ENCODE measurements at places on chromosomes 2 and 18.

DNA sequence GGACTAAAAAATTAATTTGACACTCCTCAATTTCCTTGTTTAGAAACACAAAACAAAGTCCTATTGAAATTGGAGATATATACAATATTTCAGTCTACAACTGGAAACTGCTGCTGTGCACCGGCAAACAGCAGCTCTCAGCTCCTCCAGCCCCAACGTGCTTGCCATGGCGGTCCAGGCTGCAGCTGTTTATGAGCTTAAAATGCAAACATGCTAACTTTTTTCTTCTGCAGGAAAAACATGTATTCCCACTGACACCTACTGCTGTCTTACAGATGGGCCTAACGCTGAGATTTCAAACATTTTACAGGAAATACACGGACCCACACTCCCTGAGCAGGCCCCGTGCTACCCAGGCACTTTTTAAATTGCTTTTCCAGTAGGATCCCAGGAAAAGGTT, 195.5 kb downstream of the BCL11A start:
- no peak for DNase-seq

GRCh38 chr2:214377286-214377624, 33.6 kb upstream of the VWC2L start:
- DNase-seq: no peak

GRCh38 chr2:121818546-121818945, 63.1 kb downstream of the TSN start:
- no peak for DNase-seq

DNA sequence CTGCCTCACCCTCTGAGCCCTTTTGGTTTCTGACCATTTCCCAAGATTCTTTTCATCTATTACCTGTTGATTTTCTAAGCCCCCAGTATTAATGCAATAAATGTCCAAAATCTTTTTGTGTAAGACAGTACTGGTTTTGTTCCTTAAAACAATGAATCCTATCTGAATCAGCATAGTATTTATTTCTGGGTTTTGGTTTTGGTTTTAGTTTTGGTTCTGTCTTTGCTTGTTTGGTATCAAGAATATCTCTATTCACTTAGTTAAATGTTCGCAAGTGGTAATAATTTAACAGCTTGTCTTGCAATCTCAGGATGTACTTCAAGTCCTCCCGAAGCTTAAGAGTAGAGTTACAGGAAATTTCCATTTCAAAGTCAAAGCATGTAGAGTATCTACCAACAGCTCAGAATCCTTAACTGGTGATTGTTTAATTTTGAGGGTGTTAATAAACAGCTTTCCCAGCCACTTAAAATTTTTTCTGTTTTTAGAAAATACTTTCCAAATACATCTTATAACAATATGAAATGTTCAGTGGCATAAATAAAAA, 67.7 kb upstream of the NEDD4L start:
- DNase-seq: no peak

GRCh38 chr2:64312622-64313397, 141.2 kb upstream of the LGALSL start:
- DNase-seq: no peak

DNA sequence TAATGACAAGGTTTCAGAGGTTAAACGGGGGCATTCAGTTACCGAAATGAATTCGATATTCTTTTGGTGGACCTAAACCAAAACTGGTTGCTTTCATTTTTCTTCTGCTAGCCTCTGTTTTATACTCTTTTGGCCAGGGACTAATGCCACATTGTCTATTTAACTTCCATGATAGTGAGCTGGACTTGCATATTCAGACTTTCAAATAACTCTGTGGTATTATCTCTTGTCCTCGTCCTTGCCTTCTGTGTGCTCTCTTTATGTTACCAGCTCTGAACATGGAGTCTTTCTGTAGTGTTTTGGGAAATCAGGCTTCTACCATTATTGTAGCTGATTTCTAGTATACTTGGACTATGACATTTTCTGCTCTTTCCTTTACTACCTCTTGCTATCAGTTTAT, 75.1 kb downstream of the CCDC102B start:
- DNase-seq: no peak

DNA sequence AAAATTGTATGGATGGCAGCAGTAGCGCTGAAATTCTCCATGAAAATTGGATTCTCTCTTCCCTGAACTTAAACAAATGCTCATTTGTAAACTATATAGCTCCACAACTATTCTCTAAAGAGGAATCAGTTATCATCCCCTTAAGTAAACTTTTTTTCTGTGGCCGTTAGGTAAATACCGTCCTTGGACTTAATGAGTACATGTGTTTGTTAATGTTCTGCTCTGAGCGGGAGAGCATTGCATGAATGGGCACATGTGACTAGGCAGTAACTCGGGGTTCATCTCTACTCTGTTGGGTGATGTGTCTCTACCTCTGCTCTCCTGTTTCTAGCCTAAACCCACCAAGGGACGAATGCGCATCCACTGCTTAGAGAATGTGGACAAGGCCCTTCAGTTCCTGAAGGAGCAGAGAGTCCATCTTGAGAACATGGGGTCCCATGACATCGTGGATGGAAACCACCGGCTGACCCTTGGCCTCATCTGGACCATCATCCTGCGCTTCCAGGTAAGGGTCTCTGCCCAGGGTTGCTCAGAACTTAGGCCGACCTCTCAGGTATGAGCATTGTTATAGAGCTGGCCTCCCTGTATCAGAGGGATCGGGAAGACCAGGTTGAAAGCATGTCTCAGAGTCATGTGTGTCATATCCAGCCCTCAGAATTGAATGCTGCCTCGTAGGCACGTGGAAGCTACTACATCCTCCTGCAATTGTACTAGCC, 111.5 kb upstream of the EML6 start:
- DNase-seq: no peak

DNA sequence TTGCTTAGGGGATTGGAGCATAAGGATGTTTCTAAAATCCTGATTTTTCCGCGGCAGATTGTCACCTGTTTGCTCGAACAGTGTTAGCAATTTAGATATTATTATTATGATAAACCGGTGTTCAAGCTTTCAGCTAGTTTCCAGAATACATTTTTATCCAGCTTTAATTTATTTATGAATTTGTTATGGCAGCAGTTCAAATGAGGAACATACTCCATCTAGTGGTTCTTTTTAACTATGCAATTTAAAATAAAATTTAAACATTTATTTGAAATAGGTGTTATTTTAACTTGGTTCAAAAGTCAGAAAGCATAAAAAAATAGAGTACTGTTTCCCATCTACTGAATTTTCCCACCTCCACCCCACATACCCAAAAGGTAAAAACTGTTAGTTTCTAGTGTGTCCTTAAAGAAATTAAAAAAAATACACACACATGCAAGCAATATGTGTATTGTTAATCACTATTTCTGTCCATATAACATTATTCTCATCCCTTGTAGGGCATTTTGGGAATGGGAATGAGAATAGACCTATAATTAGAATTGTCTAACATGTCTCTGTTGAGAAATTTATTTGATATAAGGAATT, 23.2 kb downstream of the ACOXL start:
- DNase-seq: no peak

DNA sequence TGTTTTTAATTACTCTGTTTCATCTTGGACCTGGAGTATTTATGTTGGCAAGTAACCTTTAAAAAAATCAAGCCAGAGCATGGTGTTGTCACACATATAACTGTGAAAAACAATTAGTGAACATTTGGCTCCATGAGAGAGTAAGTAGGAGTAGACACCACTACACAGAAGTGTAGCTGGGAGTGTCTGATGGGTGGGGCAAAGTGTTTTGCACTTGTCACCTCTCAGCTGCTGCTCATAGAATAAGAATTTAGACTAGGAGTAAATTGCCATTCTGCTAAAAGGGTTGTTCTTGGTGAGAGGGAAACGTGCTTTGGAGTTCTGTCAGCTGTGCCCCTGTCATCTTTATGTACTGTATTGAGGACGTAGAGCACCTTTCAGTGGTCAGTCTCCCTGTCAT, 114.5 kb downstream of the TTC27 start:
- DNase-seq: no peak

DNA sequence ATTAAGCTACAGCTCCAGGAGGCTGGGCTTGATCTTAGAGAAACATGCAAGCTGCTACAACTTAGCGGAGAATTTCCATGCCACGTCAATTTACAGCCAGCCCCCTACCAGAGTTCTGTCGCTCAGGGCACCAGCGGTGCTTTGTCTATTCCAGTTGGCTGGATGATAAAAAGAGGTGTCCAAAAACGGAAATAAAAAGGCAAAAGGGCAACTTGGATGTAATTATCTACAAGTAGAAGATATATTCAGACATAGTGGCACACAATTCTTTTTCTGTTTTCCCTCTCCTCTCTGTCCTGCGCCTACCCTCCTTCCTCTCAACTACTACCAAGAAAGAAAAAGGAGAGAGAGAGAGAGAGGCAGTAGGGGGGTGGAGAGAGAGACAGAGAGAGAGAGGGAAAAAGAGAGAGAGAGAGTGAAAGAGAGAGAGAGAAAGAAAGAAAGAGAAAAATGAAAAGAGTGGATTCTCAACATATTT, 363 bp upstream of the RFTN2 start:
- peak; percentile 34 for DNase-seq

DNA sequence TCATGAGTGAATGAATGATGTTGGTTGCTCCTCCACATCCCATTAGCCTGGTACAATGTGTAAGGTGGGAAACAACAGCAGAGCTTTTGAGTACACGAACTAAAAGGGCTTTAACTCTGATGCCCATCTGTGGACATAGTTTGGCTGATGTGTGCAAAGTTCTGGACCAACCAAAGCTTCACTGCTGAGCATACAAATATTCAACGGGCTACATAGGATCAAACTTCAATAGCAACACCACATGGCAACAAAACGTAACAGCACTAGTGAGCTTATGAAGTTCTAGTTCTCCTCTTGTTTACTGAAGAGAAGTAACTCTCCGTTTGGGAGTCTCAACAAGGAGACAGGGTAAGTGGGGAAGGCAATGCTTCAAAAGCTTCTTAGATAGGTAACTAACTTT, 20.4 kb downstream of the STAM2 start:
- DNase-seq: no peak

GRCh38 chr2:106642679-106643078, 155.5 kb downstream of the CD8B2 start:
- DNase-seq: no peak

GRCh38 chr18:30945761-30946160, 96.8 kb downstream of the DSC3 start:
- no peak for DNase-seq

DNA sequence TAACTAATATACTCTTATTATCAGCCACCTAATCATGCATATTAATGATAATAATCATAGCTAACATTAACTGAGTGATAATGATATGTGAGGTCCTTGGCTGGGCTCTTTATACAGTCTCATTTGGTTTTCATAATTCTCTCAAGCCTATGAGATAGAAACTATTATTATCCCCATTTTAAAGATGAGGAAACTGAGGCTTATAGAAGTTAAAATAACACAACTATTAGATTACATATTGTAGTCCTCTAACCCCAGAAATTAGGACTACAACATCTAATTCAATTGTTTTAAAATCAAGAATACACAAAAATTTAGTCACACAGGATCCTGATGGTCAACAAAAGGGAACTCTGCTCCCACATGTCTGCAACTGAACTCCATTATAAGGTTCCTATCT, 83.6 kb upstream of the ITGB6 start:
- DNase-seq: no peak

DNA sequence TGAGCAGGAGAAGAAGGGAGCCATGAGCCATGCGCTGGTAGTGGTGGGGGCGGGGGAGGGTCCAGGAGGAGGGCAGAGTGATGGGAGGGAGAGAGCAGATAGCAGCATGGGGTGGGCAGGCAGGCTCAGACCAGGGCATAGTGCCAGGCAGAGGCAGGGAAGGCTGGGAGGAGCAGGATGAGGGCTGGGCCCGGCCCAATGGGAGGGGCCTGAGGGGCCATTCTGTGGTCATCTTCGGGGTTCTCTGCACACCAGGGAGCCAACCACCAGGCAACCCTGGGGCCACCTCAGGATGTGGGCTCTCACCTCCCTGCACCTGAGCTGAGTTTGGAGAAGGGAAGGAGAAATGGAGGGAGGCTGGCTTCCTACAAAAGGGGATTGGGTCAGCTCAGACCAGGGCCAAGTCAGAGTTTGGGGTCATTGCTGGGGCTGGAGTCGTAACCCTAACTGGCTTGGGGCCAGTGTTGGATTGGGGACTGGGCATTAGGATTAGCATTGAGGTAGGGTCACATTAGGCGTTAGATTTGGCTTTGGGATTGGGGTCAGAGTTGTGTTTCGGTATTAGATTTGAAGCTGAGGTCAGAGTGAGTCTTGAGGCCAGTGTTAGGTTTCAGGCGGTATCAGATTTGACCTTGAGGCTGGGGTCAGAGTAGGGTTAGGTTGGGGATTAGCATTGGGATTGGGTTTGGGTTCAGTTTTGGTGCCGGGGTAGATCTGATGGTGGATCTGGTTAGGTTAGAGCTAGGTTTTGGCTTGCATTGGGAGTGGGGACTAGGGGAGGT, 11.2 kb downstream of the VIL1 start:
- DNase-seq: no peak

GRCh38 chr2:151833984-151834383, 5.8 kb upstream of the ARL5A start:
- DNase-seq: no peak

GRCh38 chr2:117850015-117850414, 35.5 kb downstream of the DDX18 start:
- no peak for DNase-seq

GRCh38 chr18:47944972-47945852, 14.8 kb upstream of the SMAD2 start:
- no peak for DNase-seq
